ENCODE measurements at places on chromosomes 7 and 10.

- H3K27me3 ChIP-seq: no peaks in the 10 kb centered on the region
- H3K36me3 ChIP-seq: no peaks in the 10 kb centered on the region
- no peak overlapping the region for H3K27ac ChIP-seq
- no peaks in the 10 kb centered on the region for H3K4me1 ChIP-seq
Measured at GRCh38 chr7:24229481-24230226, 54.3 kb upstream of the NPY start.

GRCh38 chr10:5094265-5095205 lies at the start of gene AKR1C3:
TSS of gene AKR1C3 (plus strand) at chr10:5094414. CDS start at chr10:5094445, 31 bp downstream.
- DNase-seq: no peak
- H3K4me3 ChIP-seq: peak within 1 kb of the TSS; percentile 14

- DNase-seq: no peak
- no peaks in the 10 kb centered on the region for H3K27me3 ChIP-seq
- no peaks in the 10 kb centered on the region for H3K36me3 ChIP-seq
- H3K4me3 ChIP-seq: no peak overlapping the region
Measured at GRCh38 chr7:101718363-101719122, 89.4 kb upstream of the MYL10 start.

DNA sequence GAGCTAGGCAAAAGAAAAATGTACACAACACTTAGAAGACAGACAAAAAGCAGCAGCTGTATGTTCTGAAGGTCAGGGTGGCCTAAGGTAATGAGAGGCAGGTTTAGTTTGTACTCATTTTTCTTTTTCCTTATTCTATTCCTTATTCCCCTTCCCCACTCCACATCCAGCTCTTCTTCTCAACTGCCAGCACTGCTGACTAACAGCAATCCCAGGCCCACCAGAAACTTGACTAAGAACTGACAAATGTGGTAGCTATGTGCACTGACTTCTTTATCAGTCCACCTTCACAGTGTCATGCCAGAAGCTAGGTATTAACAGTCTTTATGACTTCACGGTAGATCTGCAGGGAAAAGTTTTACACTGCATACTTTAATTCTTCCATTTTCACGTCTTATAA lies 6.1 kb downstream of the COPG2 start:
- no peak overlapping the region for H3K4me3 ChIP-seq
- no peak for DNase-seq
- H3K27me3 ChIP-seq: no peaks in the 10 kb centered on the region
- H3K36me3 ChIP-seq: no peaks in the 10 kb centered on the region
- no peak overlapping the region for H3K27ac ChIP-seq

DNA sequence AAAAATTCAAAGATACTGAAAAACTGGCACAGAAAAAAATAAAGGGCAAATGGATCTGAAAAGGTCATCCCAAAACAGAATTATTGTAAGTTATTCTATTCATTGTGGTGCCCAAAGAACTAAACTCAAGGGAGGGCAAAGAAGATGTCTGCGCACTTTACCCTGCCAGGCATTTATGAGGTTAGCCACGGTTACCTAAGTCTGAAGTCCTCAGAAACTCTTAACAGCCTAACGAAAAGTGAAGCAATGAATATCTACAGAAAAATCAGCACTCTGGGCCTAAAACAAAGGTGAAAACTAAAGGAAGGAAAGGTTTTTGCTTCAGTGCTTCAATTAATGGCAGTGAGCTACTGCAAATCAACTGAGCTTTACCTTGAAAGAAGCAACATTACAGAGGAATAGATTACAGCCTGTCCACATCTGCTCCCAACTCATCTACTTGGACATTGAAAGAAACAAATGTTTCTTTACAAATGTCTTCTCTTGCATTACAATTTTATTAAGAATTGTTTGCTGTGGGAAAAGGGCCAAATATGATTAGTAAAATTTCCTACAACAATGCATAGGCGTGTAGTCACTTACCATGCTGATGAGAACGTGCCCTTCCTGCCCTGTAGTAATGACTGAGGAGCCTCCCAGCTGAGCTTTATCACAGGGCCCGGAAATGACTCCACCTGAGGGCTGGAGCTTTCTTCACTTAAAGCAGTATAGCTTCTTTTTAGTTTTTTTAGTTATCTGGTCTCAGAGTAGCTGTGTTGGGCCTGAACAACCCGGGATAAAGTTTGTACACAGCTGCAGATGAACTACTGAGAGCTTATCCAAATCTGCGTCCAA lies at the start of gene TUBAL3:
Gene TUBAL3 (minus strand): TSS at position 621 of the 834 bp plus-strand sequence. CDS start 36 bp downstream, at position 585.
- H3K27me3 ChIP-seq: no peaks in the 10 kb centered on the region
- H3K4me1 ChIP-seq: no peaks in the 10 kb centered on the region
- no peak for DNase-seq

- H3K27ac ChIP-seq: peak overlapping the region; percentile 70
- H3K27me3 ChIP-seq: no peaks in the 10 kb centered on the region
- H3K36me3 ChIP-seq: no peaks in the 10 kb centered on the region
- no peak for DNase-seq
- no peak overlapping the region for H3K4me3 ChIP-seq
- no peaks in the 10 kb centered on the region for H3K4me1 ChIP-seq
Measured at GRCh38 chr10:81042647-81043046, 504.9 kb downstream of the SH2D4B start.

GRCh38 chr10:99850767-99851340 lies 68.4 kb downstream of the ABCC2 start:
- H3K4me1 ChIP-seq: no peaks in the 10 kb centered on the region
- no peaks in the 10 kb centered on the region for H3K36me3 ChIP-seq
- DNase-seq: no peak

DNA sequence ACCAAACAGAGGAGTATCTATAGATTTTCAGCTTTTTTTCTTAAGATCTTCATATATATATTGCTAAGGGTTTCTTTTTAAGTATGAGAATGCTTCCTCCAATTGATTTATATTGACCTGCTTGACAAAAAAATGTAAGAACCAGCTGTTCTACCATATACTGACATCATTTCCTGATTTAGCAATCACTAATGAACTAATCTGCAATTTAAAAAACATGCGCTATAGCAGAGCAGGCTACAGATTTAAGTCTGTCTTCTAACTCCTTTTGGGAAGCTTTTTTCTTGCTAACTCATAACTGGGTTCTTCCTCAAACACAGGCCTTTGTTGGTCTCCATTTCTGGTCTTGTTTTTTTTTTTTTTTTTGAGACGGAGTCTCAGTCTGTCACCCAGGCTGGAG lies 33.2 kb downstream of the ABCC2 start:
- DNase-seq: no peak
- H3K36me3 ChIP-seq: no peaks in the 10 kb centered on the region
- H3K4me1 ChIP-seq: peaks cover 10% of the 10 kb centered on the region

GRCh38 chr10:50387732-50388073 lies 136.4 kb upstream of the ASAH2 start:
- no peaks in the 10 kb centered on the region for H3K36me3 ChIP-seq
- H3K27ac ChIP-seq: no peak overlapping the region
- no peak for DNase-seq
- H3K4me1 ChIP-seq: no peaks in the 10 kb centered on the region

- no peaks in the 10 kb centered on the region for H3K27me3 ChIP-seq
- no peak overlapping the region for H3K27ac ChIP-seq
- H3K4me3 ChIP-seq: no peak overlapping the region
- H3K4me1 ChIP-seq: no peaks in the 10 kb centered on the region
- no peaks in the 10 kb centered on the region for H3K36me3 ChIP-seq
- DNase-seq: no peak
Measured at GRCh38 chr7:9523579-9523978, 1090.2 kb downstream of the NXPH1 start.

DNA sequence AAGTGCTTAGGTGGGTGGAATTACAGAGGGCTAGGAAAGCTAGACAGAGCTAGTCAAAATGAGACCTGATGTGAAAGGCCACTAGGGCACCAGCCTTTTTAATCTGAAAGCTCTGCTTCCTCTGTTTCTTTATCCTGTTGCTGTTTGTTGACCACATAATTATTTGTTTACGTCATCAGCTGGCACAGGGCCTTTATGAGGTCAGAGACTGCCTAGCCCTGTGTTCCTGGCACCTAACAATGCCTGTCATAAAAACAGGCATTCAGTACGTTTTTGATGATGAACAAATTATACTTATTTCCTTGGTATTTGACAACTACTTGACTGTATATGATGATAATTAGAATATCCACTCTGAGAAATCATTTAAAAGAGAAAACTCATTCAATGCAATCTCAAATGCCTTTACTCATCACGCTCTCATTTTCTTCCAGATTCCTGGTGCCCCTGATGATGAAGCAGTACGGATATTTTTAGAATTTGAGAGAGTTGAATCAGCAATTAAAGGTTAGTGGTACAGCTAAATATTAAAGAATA lies 26.0 kb downstream of the RBM17 start:
- no peaks in the 10 kb centered on the region for H3K4me1 ChIP-seq
- no peak overlapping the region for H3K4me3 ChIP-seq
- H3K27me3 ChIP-seq: no peaks in the 10 kb centered on the region
- H3K27ac ChIP-seq: no peak overlapping the region
- DNase-seq: no peak

DNA sequence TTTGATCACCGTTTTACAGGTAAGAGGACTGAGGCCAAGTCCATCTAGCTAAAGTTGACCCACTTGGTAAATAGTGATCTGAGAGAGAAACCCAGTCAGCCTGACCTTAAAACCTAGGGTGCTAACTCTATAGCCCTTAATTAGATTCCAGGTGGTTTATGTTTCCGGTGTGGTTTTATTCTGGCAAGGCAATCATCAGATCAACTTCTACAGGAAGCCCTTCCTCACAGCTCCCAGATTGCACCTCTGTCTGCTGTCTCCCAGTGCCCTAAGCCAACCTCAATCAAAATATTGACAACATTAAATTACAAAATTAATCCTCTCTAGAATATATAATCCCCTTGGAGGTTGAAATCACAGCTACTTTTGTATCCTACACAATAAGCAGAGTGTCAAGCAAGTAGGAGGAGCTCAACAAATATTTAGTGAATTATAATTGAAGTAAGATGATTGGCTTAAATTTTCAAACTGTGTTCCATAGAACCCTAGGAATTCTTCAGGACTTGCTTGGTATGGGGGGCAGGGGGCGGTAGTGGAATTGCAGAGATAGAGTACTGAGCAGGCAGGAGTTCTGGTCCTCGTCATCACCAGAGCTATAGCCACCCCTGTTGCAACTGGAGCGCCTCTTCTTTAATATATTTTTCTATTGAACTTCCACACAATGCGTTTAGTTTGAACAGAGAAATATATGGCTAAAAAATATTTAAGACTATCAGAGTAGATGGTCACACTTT lies 692.8 kb upstream of the LRRN3 start:
- no peaks in the 10 kb centered on the region for H3K27me3 ChIP-seq
- no peak overlapping the region for H3K4me3 ChIP-seq
- H3K27ac ChIP-seq: no peak overlapping the region
- no peaks in the 10 kb centered on the region for H3K36me3 ChIP-seq

- DNase-seq: no peak
- H3K4me1 ChIP-seq: no peaks in the 10 kb centered on the region
- H3K36me3 ChIP-seq: no peaks in the 10 kb centered on the region
- no peak overlapping the region for H3K27ac ChIP-seq
- H3K4me3 ChIP-seq: no peak overlapping the region
Measured at GRCh38 chr7:26627891-26628341, 236.5 kb downstream of the SKAP2 start.

DNA sequence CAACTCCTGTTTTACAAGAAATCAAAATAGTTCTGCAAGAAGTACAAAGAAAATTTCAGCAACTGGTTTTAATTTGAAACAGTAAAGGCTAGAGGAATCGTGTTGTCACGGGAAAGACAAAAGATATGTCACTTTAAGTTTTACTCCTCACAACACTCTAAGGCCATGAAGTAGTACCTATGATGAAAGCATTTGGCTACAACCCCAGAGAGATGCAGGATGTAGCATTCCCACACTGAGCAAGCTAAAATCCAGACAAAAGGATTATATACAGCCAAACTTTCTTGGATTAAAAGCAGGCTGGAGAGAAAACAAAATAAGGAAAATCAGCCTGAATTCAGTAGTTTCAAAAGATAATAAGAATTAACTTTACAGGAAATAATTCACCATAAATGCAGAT lies 245.5 kb upstream of the STEAP1 start:
- H3K4me3 ChIP-seq: no peak overlapping the region
- no peaks in the 10 kb centered on the region for H3K4me1 ChIP-seq
- DNase-seq: no peak
- H3K36me3 ChIP-seq: no peaks in the 10 kb centered on the region
- no peaks in the 10 kb centered on the region for H3K27me3 ChIP-seq

GRCh38 chr10:124127965-124128810 lies 34.8 kb upstream of the CHST15 start:
- H3K4me3 ChIP-seq: no peak overlapping the region
- H3K27me3 ChIP-seq: no peaks in the 10 kb centered on the region
- no peaks in the 10 kb centered on the region for H3K4me1 ChIP-seq

DNA sequence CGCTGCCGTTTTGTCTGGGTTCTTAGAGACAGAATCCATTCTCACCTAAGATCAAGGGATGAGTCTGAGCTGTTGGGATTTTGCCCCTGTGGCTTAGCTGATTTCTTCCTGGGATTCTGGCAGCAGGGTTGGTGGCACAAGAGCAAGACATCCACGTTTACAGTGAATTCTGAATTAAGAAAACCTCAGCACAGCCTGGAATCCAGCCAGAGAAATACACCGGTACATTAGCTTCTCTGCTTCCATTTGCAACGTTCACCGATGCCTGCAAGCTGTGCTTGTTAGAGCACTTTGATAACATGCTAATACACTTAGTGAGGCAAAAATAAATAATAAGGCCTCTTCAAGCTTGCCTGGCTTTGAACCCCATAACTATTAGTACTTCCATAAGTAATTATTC lies 569.8 kb downstream of the CALN1 start:
- H3K27me3 ChIP-seq: no peaks in the 10 kb centered on the region
- H3K4me1 ChIP-seq: no peaks in the 10 kb centered on the region
- H3K4me3 ChIP-seq: no peak overlapping the region
- no peak overlapping the region for H3K27ac ChIP-seq
- no peak for DNase-seq

DNA sequence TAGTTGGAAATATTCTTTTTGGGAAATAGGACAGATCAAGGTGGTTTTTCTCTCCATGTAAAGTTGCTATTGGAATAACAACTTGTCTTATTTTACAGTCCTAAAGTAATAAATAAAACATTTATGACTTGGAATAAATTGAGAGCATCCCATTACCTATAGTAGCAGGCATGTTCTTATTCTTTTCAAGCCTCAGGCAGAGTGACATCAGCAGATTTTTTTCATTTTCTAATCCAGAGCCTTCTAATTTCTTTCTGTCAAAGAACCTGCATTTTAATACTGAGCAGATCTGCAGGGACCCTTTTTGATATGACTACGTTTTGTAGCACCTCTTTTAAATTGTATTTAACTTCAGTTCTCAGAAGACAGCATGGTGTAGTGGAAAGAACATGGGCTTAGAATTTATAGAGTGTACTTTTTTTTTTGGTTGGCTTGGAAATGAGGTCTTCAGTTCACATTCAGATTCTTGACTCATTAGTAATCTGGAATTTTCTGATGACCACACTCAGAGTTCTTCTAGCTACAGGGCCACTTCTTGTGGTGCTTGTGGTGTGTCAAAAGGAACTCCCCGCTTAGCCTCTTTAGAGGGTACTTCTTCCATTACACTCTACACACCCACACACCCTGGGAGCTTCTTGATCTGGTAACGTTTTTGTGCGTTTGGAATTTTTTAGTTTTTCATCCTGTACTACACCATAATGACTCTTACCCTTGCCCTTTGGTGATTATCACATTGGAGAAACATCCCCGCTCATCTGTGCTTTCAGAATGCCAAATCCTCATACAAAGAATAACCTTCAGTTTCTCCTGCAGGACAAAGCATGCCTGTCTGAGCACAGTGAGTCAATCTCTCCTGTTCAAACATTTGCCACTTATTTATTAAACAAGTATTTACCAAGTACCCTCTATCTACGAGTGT lies 34.6 kb downstream of the AGK start:
- H3K4me3 ChIP-seq: no peak overlapping the region
- no peak overlapping the region for H3K27ac ChIP-seq
- H3K36me3 ChIP-seq: no peaks in the 10 kb centered on the region
- no peaks in the 10 kb centered on the region for H3K4me1 ChIP-seq
- H3K27me3 ChIP-seq: no peaks in the 10 kb centered on the region

Measured in prostate gland (tissue), 2 donors.